Stimulated activated CD4-positive, alpha-beta T cell treated with anti-CD3 and anti-CD28 coated beads, Interleukin-4, amount 100 ng/mL, for 4 hours (primary cell): ENCODE measurements at places on chromosomes 12 and 14.

- no peak for DNase-seq
Observed at GRCh38 chr12:129716825-129717224, 187.0 kb downstream of the TMEM132D start.

GRCh38 chr12:115672506-115673080 lies 604.9 kb downstream of the MED13L start:
- DNase-seq, result no peak

- DNase-seq, result no peak
Observed at GRCh38 chr14:34034447-34035176, 83.7 kb upstream of the EGLN3 start.

GRCh38 chr14:76581592-76581991 lies 179.7 kb upstream of the VASH1 start:
- no peak for DNase-seq

- DNase-seq, result no peak
Observed at GRCh38 chr14:55582746-55583145, 2.7 kb downstream of the KTN1 start.

DNA sequence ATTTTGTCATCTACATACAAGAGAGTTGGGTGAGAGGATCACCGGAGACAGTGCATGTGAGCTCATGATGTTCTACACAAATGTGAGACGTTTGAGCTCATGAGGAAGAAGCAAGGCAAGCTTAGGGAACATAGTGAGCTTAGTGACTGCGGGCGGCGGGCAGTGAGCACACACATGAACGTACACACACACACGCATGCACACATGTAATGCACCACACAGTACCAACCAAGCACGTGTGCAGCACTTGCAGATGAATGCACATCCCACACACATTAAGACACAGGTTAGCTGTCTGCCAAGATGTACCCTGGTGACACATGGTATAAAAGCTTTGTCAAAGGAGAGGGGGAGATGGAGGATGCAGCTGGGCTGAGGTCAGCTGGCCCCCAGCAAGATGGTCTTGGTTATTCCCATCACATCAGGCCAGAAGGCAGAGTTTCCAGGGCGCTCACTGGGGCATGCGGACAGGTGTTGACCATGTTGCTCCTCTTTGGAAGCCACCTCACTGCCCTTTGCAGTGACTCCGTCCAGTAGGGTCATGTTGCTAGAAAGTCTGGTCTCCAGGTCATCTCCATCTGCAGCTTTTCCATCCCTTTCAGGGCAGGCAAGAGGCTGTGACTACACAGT lies 8.7 kb upstream of the CACNA2D4 start:
- DNase-seq, result no peak

DNA sequence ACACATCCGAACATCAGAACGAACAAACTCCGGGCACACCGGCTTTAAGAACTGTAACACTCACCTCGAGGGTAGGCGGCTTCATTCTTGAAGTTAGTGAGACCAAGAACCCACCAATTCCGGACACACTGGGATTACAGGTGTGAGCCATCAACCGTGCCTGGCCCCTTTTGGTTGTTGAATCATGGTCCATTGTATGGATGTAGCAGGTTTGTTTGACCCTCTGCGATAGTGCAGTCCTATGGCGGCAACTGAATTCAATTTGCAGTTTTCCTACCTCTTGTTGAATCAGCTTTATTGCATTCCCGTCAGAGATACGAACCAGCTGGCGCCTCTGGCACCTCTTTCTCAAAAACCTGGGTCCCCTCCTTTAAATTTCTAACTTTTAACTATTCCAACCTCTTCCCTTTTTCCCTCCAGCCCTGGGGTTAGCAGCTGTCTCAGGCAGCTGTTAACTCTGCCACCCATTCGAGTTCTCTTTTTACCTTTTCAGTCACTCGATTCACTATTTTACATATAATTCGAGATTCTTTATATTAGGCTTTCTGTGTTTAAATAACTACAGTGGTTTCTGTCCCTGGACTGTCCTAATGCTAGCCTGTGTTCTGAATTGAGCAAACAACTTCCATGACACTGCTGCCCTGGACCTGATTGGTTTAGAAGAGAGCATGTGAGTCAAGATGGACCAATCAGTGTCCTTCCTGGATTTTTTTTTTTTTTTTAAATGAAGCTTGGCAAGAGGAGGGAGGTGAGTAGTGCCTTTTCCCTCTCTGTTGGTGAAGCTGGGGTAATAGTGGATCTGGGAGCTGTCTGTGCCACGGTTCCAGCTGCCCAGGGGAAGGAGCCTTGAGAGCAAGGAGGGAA lies 261.5 kb downstream of the PCNX1 start:
- no peak for DNase-seq
